Smooth muscle cell of the brain vasculature (primary cell): ENCODE measurements at places on chromosomes 5 and 9.

DNA sequence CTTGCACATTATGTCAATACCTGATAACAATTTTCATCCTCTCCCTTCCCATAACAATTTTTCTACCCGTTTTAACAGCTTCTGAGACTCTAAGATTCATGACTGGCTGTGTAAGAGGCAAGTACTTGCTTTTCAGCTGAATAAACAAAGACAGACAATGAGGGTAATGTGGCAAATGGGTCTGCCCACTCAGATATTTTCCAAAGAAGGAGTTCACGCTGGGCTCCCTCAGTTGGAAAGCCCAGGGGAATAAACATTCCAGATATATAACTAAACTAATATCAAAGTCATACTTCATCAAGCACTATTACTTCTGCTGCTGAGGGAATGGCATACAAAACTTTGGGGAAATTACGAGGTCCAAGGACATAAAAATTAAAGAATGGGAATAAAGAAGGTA lies 24.4 kb downstream of the MEGF9 start:
- peak; percentile 70 for DNase-seq

GRCh38 chr5:78056901-78057514 lies 237.5 kb downstream of the AP3B1 start:
- no peak for DNase-seq

DNA sequence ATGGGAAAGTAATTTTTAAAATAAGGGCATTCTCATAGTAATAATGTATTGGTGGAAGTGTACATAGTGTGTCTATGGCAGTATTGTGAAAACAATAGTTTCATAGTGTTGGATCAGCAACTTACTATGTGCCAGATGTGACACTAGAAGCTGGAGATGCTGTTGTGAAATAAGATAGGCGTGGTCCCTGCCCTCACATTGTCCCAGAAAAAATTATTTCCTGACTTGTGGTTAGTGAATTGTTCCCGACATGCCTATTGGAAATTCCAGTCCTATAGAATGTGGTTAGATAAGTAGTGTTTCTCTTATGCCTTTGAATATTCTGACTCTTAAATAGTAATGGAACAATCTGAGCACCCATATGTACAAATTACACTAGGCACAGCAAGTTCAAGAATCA lies 55.3 kb upstream of the MTAP start:
- no peak for DNase-seq

GRCh38 chr5:407801-408268 lies 35.1 kb upstream of the EXOC3 start:
- DNase-seq, result no peak

- DNase-seq, result no peak
Observed at GRCh38 chr9:135914921-135915320, 7.6 kb upstream of the CAMSAP1 start.

DNA sequence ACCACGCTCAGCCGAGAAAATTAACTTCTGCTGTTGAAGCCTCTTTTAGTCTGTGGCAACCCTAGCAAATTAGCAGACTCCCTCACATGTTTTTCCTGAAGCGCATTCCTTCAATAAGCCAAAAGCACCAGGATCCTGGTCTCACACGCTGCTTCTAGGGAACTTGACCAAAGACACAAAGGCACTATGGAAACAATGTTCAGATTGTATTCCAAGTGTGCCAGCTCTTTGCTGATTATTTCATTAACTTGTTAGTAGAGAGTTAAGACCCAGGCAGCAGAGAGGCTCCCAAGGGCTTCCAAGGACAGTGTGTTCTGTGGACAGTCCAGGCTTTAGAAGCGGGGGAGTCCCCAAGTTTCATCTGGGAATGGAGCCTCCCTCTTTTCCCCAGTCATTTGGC lies 94.4 kb upstream of the BASP1 start:
- no peak for DNase-seq

DNA sequence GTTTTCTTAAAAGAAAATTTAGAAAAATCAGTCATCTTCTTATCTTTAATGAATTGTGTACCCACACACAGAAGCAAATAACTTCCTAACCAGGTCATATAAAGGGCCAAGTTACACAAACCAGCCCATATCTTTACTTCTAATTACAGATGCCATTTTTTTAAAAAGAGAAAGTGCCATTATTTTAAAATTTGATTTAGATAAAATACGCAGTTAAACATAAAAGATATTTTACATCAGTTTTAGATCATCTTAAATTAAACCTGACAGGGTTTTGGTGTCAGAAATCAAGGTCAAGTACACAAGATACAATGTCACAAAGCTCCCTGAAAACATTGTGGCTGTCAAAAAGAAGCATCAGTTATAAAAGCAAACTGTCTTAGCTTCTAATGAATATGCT lies 129.4 kb downstream of the GNA14 start:
- DNase-seq, result no peak

GRCh38 chr5:23028445-23029021 lies 175.4 kb upstream of the CDH12 start:
- DNase-seq, result no peak

DNA sequence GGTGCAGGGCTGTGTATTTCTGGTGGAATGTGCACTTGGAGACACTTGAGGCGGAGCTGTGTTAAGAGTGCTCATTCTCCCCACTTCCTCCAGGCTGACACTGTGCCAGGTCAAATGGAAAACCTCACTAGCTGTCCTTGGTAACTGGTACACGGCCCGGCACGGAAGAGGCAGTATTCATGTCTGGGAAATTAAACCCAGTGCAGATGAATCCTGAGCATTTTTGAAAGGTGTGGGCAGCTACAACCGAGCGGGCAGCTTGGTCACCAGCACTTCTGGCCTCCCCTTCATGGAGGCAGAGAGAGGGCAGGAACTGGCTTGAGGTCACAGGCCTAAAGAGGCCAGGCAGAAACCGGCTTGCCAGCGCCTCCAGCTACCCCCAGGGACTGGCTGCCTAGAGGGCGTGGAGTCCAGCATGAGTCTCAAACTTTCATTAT lies 1.6 kb downstream of the CLPTM1L start:
- DNase-seq, result no peak

DNA sequence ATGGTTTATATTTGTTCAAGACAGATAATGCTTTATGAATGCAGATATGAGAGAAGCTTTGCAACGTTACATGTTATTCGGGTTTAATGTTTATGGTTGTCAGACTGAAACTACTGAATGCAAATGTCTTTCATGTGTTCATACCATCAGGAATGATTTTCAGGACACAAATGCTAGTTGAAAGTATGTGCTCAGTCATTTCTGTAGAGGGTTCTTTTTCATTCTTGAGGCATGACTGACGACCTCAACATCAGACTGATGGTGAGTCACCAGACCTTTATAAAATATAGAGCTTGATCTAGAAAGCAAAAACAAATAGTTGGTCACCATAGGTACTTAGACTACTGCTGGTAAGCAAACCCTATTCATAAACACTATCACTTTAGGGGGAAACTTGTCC lies 287.3 kb upstream of the NUDT12 start:
- peak; percentile 67 for DNase-seq

- DNase-seq, result no peak
Observed at GRCh38 chr9:80144406-80144805, 572.6 kb downstream of the TLE4 start.

- no peak for DNase-seq
Observed at GRCh38 chr5:228886-229285, 10.8 kb downstream of the SDHA start.

GRCh38 chr5:126912616-126913200 lies 117.7 kb downstream of the MARCHF3 start:
- no peak for DNase-seq

DNA sequence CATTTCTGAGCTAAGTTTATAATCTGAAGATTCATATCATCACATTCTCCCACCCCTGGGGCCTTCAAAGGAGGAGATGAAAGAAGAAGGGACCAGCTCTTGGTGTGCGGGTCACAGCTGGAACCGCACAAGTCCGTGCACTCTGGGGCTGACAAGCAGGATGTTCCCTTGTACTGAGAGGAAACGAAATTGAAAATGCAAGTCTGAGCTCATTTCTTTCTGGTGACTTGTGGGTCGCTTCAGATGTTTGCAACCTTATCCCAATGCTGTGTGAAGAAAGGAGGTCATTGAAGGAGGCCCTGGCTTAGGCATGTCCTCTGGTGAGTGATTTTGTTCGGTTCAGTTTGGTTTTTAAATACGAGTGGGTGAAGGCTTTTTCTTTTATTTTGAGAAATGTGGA lies 59.6 kb downstream of the C9orf152 start:
- no peak for DNase-seq

DNA sequence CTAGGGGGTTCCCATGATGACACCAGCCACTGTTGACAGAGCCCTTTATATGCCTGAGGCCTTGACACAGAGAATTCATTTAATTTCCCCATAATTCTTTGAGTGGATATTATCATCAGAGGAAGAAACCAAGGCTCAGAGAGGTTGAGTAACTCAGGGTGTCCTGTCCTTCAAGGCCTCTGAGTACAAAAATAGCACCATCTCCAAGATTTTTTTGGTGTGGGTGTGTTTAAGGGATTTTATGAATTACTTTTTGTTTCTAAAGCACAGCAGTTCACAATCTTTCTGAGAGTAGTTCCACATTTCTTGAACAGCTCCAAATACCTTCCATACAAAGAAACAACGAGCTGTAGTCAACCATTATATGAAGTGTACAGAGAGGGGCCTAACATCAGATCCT lies 6.2 kb upstream of the GSN start:
- DNase-seq, result no peak

DNA sequence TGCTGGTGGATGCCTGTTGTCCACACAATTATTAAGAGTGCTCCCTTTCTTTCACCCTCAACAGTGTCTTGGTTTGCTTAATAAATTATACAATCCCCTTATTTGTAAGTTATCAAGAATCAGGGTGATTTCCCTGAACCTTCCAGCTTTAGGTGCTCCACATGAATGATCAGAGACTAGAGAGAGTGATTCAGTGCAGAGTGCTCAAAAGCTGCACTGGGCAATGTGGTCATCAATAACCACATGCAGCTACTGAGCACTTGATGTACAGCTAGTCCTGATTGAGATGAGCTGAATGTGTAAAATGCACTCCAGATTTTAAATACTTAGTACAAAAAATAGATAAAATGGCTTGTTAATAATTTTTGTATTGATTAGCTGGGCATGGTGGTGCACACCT lies 76.8 kb upstream of the TRIO start:
- no peak for DNase-seq

GRCh38 chr9:134163371-134164196 lies 780 bp downstream of the RNU6ATAC start:
- DNase-seq, result no peak

- no peak for DNase-seq
Observed at GRCh38 chr5:58182287-58182841, 277.5 kb downstream of the PLK2 start.

GRCh38 chr5:28945859-28946258 lies 1907.5 kb upstream of the CDH9 start:
- DNase-seq, result no peak

- DNase-seq, result no peak
Observed at GRCh38 chr9:18438951-18439350, 35.0 kb upstream of the ADAMTSL1 start.

GRCh38 chr5:57456531-57457135 lies 26.0 kb downstream of the ACTBL2 start:
- no peak for DNase-seq

DNA sequence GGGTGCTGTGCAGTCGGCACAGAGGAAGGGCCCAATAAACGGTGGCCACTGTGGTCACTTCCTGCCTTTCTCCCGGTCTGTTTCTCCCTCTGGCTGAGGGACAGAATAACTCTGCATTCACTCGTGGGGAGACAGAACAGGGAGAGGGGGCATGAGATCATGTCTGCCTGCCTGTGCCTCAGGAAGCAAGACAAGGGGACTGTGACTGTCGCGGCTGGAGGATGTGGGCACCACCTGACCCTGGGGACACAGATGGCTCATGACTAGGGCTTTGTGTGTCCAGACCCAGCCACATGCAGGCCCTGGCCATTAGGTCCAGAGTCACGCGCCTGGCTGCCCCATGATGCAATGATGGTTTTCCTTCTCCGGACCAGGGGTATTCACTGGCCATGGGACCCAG lies 5.8 kb downstream of the TRUB2 start:
- no peak for DNase-seq

- no peak for DNase-seq
Observed at GRCh38 chr5:13529300-13529699, 415.2 kb downstream of the DNAH5 start.

GRCh38 chr9:84153885-84154284 lies 173.3 kb downstream of the RMI1 start:
- no peak for DNase-seq

DNA sequence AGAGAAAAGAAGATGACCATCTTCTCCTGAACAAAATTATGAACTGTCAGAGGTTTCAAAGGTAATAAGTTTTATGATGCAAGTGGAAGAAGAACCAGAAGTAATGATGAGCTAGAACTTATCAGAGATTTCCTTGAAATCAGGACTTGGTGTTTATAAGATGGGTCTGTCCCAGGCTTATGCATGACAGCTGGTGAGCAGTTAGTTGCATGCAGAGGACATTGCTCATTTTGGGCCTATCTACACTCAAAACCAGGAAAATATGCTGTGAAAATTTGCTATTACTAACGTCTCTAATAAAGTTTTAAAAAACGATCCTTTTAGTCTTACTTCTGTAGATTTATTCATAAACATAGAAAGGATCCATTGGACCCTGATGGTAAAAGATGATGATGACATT lies 6.6 kb upstream of the STC2 start:
- DNase-seq, result no peak

DNA sequence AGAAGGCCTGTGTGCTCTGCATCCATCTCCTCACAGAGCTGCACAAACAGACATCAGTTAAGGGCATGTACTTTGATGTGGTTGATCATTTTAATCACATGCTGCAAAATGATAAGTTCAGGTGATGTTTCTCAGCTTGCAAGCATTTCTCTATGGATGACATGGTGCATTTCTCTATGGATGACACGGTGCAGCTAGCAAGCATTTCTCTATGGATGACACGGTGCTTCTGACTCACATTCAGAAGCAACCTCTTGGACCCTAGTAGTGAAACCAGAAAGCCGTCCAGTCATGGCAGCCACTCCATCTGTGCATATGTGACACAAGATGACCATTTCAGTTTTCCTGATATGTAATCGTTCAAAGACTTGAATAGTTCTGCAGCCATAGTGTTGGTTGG lies 24.1 kb upstream of the RNF20 start:
- DNase-seq, result no peak

DNA sequence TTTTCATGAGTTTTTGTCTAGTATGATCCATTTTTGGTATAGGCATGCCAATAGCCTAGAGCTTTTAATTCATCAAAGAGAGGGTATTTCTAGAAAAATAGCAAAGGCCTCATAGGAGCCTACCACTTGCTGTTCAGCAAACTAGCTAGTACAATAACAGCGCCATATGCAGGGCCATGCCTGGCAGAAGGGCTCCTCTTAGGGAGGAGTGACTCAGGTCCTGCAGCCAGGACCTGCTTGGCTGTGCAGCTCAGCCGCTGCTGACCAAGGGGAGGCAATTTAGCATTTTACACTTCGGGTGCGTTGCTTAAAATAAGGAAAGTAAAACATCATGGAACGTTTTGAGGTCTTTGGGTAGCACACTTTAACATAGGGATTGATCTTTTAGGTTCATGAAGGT lies 100.6 kb downstream of the TRIO start:
- DNase-seq, result no peak

DNA sequence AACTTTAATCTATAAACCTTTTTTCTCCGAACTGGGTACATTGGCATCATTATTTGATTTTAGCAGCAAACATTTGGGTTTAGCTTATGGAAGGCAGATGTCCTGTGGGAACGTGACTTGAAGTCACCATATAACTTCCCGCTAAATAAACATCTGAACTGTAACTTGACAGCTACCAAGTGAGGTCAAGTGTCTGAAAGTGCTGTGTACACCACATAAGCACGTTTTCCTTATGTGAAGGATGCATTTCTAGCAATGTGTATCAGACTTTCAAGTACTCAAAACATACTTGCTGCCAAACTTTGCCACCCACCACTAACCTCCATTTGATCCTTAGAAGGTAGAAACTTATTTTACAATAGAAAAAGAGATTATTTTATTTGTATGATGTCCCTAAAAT lies 35.7 kb downstream of the SLC1A3 start:
- no peak for DNase-seq
